ENCODE measurements at places on chromosomes 5 and 9.
A peak's percentile ranks its signal among the peaks of the same experiment; 100 is the strongest.

GRCh38 chr5:180860273-180860886 lies 696 bp downstream of the ZFP62 start:
- peak; percentile 2 for DNase-seq

DNA sequence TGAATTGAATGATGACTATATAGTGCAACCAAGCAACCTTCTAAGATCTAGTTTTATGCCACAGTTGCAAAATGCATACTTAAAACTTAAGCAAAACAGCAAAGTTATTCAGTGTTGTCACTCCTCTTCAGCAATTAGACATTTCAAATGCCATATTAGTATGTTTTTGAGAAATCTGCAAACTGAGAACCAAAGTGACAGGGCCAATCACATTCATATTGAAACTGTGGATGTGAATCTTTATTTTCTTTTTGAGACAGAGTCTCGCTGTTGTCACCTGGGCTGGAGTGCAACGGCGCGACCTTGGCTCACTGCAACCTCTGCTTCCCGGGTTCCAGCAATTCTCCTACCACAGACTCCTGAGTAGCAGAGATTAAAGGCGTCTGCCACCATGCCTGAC lies 249.2 kb upstream of the EFNA5 start:
- no peak for DNase-seq

GRCh38 chr9:29616844-29617243 lies 2043.6 kb upstream of the C9orf72 start:
- DNase-seq = no peak

DNA sequence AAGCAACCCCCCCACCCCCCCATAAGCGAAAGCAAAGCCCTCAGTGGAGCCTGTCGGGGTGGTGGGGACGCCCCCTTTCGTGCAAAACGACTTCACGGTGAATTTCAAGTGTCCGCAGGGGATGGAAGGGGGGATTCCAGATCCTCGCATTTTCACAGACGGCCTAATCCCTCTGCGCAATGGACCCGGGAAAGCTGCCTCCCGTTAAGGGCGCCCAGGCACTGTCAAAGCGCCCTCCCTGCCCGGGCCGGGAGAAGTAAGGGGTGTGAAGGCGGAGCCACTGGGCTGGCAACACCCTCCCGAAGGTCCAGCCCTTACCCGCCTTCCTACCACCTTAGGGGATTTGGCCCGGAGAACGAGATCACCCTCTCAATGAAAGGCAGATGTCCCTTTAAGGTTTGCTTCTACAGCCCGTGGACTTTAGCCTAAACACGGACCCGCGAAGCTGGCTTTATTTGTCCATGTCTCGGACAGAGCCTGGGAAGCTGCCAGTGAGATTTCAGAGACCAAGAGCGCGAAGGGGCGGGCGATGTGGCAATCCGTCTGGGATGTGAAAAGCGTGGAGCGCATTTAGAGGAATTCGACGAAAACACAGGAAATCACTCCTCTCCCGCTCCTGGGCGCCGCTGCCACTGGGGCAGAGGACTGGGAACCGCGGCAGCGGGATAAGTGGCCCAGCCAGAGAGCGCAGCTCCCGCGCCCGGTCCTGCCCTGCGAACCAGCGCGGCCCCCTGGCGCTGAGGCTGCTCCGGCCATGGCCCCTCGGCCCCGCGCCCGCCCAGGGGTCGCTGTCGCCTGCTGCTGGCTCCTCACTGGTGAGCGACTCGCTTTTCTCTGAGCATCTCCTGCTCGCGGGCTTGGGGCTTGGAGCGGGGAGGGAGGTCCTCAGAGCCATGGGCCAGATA lies at the start of the genes ITGA1 and PELO:
TSS of gene ITGA1 (plus strand) at position 317 of the 905 bp plus-strand sequence. CDS start at position 755, 438 bp downstream.
TSS of gene PELO (plus strand) at position 317 of the 905 bp plus-strand sequence. CDS start 12,479 bp downstream, outside the sequence.
- DNase-seq = no peak

DNA sequence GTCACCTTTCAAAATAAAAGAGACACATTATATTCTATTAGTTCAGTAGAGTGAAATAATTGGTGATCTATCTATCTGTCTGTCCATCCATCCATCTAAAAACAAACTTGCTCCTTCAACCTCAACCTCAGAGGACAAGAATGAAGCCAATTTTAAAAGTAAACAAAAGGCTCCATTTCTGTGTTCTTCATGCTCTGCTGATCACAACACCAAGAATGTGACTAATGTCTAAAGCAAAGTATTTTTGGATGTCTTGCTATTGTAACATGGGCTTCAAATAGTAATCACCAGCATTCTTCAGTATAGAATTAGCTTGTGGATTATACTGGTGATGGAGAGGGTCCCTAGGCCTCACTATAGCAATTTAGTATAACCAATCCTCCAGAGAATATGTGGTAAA lies 1304.4 kb downstream of the MAT2B start:
- DNase-seq = no peak

DNA sequence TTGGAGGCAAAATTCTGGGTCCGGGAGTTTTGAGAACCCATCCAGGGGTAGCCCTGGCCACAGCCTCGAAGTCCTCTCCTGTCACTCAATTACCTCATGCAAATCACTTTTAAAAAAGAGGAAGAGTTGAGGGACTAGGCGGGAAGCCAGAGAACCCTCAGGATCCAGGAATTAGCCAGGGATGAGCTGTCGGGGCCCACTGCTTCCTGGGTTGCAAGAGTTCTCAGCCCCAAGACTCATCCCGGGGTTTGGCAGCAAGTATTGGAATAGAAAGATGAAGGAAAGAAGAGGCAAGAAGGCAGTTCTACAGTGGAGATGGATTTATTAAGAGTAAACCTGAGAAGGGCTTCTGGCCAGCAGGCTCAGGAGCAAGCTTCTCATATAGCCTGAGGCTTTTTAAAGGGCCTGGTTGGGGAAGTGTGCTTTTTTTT lies 25.6 kb downstream of the C9orf50 start:
- DNase-seq = no peak

- DNase-seq = no peak
These were observed 136.4 kb downstream of the SAXO1 start for GRCh38 chr9:18896531-18897179.

DNA sequence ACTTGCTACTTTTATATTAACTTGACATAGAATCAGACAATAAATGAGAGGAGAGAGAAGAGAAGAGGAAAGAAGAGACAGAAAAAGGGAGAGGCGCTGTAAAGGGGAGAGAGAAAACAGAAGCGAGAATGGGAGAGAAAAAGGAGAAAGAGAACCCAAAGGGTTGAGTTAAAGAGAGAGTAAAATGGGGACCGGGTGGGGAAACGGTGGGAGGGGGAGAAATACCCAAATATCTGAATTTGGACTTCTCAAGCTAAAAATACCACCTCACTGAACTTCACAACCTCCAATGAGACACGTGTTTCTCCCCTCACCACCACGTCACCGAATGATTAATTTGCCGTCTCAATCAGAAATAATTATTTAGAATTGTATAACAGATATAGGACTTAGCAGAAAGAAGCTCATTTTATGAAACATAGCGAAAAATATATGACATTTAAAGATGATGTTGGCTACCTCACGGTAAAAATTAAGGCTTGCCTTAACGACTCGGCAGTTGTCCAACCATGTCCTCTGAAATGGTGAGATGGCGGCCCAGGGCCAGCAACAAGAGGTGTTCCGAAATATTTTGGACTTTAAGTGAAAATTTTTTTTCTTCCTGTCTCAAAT lies 204.1 kb downstream of the MEF2C start:
- no peak for DNase-seq

DNA sequence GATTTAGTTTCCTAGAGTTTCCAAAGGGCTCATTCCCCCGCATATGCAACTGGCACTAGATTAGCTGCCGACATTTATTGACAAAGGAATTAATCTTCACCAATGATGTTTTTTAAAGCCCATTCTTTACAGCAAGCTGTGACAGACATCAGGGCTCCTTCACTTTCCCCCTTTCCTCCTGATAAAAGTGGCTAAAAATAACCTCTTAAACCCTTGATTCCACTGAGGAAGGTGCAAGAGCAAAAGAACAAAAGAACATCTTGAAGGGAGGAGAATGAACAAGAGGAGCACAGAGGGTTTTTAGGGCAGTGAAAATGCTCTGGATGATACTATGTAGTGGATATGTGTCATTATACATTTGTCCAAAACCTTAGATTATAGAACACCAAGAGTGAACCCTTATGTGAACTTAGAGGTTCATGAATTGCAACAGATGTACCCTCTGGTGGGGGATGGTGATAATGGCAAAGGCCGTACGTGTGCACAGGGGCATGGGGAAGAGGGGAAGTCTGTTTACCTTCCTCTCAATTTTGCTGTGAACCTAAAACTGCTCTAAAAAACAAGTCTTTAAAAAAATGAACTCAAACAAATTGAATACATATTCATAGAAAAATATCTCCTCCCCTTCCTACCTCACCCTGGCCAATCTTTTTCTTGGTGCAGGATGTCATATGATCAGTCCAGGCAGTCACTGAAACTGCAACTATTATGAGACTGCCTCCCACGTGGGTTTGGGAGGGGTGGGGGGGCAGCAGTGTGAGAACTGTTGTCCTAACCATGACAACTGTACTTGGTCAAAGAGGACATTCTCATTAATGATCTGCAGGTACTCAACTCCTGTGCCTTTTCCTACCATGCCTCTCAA lies 83.0 kb downstream of the MARCHF3 start:
- no peak for DNase-seq
